ENCODE measurements at places on chromosomes 11 and 22.
A peak's percentile ranks its signal among the peaks of the same experiment; 100 is the strongest.

- peak overlapping the region; percentile 30 for H3K4me3 ChIP-seq
- no peak for DNase-seq
- peaks cover 53% of the 10 kb centered on the region for H3K27me3 ChIP-seq
These were observed 2.9 kb downstream of the KLHL35 start for GRCh38 chr11:75429902-75430713.

GRCh38 chr11:14981507-14981906 is 9.4 kb upstream of the CALCA start:
- H3K4me1 ChIP-seq, result no peaks in the 10 kb centered on the region
- no peak overlapping the region for H3K4me3 ChIP-seq
- H3K27ac ChIP-seq, result no peak overlapping the region

- no peak overlapping the region for H3K4me3 ChIP-seq
- no peaks in the 10 kb centered on the region for H3K27me3 ChIP-seq
- no peaks in the 10 kb centered on the region for H3K36me3 ChIP-seq
- DNase-seq, result no peak
These were observed 247.9 kb upstream of the CNTN5 start for GRCh38 chr11:98772893-98773292.

GRCh38 chr11:6824136-6824823 is 21.2 kb upstream of the OR10A5 start:
- no peak overlapping the region for H3K4me3 ChIP-seq
- H3K36me3 ChIP-seq, result no peaks in the 10 kb centered on the region
- H3K27ac ChIP-seq, result no peak overlapping the region

- DNase-seq, result no peak
- H3K36me3 ChIP-seq, result no peaks in the 10 kb centered on the region
- H3K4me1 ChIP-seq, result peaks cover 8% of the 10 kb centered on the region
- no peak overlapping the region for H3K27ac ChIP-seq
These were observed 4.5 kb downstream of the VSIG2 start for GRCh38 chr11:124747406-124748099.

GRCh38 chr11:44600839-44601383 is 35.4 kb downstream of the CD82 start:
- no peak overlapping the region for H3K27ac ChIP-seq
- H3K4me1 ChIP-seq, result no peaks in the 10 kb centered on the region
- no peak for DNase-seq
- no peak overlapping the region for H3K4me3 ChIP-seq

DNA sequence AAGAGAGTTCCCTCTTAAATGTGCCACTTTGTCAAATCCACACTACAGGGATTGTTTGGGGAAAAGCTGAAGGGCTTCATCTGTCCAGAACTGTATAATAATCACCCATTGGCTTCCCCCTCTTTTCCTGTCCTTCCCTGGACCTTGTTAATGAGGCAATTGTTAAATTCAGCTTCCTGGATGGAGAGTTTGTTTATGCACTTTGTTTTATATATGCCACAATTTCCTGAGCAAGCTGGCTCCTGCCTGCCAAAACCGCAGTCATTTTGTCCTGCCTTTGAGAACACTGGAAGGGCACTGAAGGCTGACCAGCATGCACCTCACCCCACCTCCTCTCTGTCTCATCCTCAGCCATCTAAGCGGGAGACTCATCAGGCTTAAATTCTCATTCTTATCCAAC is 86.2 kb downstream of the MSANTD4 start:
- no peak for DNase-seq
- no peaks in the 10 kb centered on the region for H3K4me1 ChIP-seq
- no peaks in the 10 kb centered on the region for H3K27me3 ChIP-seq
- no peak overlapping the region for H3K27ac ChIP-seq
- no peaks in the 10 kb centered on the region for H3K36me3 ChIP-seq

DNA sequence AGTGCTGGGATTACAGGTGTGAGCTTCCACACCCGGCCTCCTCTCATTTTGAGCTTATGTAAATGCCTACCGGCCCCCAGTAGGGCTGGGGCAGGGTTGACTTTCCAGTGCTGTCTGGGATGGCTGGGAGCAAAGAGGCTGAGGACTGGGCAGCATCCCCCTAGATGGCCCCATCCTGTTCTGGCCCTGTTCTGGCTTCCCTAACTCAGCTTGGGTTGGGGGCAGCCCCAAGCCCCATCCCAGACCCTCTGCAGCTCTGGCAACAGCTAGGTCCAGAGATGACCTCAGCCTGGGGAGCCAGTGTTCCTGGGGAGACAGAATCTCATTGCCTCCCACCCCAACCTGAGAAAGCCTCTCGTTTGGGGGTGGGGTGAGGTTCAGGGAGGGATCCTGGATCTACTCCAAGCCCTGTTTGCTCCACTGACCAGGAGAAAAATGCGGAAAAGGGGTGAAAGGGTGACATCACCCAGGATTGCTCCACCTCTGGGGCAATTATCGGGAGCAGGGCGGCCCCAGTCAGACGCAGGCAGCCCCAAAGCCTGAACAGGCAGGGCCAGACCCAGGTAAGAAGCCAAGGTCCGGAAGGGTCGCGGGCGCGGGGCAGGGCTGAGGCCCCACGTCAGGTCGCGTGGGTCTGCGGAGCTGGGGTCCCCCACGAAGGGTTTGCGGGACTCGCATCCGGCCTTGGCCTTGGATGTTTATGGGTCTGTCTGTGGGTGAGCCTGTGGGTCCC is at the start of gene PNPLA2:
TSS of gene PNPLA2 (plus strand) at position 519 of the 733 bp plus-strand sequence. CDS start 805 bp downstream, outside the sequence.
- H3K4me3 ChIP-seq, result peak within 1 kb of the TSS; percentile 75
- peaks cover 25% of the 10 kb centered on the region for H3K4me1 ChIP-seq
- DNase-seq, result no peak
- no peaks in the 10 kb centered on the region for H3K27me3 ChIP-seq

GRCh38 chr11:7499081-7499480 is 13.8 kb downstream of the OLFML1 start:
- no peak for DNase-seq
- no peaks in the 10 kb centered on the region for H3K27me3 ChIP-seq
- H3K36me3 ChIP-seq, result peaks cover under 1% of the 10 kb centered on the region

GRCh38 chr22:47736186-47737034 is 974.0 kb downstream of the TBC1D22A start:
- no peaks in the 10 kb centered on the region for H3K27me3 ChIP-seq
- H3K36me3 ChIP-seq, result peaks cover 5% of the 10 kb centered on the region
- H3K4me3 ChIP-seq, result no peak overlapping the region
- DNase-seq, result peak; percentile 40
- peaks cover 16% of the 10 kb centered on the region for H3K4me1 ChIP-seq

Data from keratinocyte (primary cell).